NCI-H1694 treated with DMSO at 0.1 percent for 48 hours (cell line): ENCODE measurements at places on chromosomes 11 and 22.

- DNase-seq = no peak
These were observed 56.6 kb downstream of the LRRC32 start for GRCh38 chr11:76613901-76614300.

- DNase-seq = no peak
These were observed 26.5 kb downstream of the CTNND1 start for GRCh38 chr11:57787920-57788702.

- DNase-seq = no peak
These were observed 19.0 kb upstream of the TP53AIP1 start for GRCh38 chr11:128961645-128962044.

DNA sequence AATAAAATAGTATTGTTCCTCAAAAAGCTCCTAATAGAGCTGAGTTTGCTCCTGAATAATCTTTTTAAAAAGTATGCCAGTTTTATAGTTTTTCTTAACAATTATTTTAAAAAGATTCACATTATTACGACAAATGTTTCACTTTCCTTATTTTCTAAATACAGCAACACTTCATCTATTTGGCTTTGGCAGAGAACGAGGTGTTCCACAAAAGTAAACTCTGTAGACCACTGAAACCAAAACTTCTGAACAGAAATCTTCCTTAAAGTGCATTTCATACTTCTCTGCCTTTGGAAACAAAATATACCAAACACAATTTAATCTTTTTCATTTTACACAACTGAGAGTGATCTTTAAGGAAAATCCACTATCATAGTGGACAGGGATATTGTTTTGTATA, 133.6 kb upstream of the MTMR2 start:
- DNase-seq = no peak

DNA sequence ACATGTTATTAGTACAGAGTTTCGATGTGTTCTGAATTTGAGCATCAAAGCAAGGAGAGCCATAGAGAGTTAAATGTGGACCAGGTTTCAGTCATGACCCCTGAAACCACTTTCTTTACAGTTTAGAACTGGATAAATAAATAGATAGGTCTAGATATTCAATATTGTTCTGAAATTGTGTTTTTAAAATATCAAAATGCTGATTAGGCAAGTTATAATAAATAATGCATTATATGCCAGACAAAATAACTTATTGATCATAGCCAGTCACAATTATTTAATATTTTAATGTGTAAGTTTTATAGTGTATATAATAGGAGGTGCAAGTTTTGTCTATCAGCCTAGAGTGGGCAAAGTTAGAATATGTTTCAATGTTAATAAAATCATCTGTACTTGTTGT, 569.5 kb downstream of the METTL15 start:
- DNase-seq = no peak

GRCh38 chr11:111735262-111736116, 30.7 kb downstream of the PPP2R1B start:
- DNase-seq = peak; percentile 57

GRCh38 chr11:75420224-75421034, 12.6 kb downstream of the KLHL35 start:
- DNase-seq = no peak

- no peak for DNase-seq
These were observed 36.7 kb downstream of the ADAMTS8 start for GRCh38 chr11:130391711-130392110.

DNA sequence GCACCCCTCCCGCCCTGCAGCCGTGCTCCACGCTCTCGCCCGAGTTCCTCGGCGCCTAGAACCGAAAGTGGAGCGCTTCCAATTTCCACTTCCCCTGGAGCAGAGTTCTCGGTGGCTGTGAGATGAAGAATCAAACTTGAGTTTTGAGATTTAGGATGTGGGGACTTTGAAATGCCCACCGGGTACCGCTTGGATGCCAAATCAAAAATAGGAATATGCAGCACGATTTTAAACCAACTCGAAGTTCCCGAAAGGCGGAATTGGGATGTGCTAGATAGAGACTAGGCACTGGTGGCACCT, 569 bp downstream of the POLA2 start:
- no peak for DNase-seq

- no peak for DNase-seq
These were observed 11.0 kb downstream of the DDB2 start for GRCh38 chr11:47225552-47226400.
